ENCODE measurements at places on chromosomes 16 and 17.

DNA sequence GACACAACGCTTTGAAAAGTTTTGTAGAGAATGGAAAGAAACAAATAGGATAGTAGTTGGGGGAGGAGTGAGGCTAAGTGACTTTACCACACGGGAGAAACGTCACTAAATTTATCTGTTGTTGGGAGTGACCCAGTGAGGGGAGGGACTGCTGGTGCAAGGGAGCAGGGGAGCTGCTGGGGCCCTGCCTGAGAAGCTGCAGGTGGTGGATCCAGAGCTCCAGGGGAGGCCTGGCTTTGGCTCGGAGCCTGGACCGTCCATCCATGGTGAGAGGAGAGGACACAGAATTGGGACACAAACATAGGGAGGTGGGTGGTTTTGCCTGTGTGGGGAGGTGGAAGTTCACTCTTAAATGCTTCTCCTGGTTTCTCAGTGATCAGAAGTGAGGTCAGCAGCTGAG, 107.6 kb downstream of the GOSR1 start:
- DNase-seq: no peak

- DNase-seq: no peak
These were observed 24.3 kb upstream of the MGAT5B start for GRCh38 chr17:76843703-76844484.

GRCh38 chr17:7417056-7417655, 3.0 kb upstream of the SPEM1 start:
- DNase-seq: no peak

DNA sequence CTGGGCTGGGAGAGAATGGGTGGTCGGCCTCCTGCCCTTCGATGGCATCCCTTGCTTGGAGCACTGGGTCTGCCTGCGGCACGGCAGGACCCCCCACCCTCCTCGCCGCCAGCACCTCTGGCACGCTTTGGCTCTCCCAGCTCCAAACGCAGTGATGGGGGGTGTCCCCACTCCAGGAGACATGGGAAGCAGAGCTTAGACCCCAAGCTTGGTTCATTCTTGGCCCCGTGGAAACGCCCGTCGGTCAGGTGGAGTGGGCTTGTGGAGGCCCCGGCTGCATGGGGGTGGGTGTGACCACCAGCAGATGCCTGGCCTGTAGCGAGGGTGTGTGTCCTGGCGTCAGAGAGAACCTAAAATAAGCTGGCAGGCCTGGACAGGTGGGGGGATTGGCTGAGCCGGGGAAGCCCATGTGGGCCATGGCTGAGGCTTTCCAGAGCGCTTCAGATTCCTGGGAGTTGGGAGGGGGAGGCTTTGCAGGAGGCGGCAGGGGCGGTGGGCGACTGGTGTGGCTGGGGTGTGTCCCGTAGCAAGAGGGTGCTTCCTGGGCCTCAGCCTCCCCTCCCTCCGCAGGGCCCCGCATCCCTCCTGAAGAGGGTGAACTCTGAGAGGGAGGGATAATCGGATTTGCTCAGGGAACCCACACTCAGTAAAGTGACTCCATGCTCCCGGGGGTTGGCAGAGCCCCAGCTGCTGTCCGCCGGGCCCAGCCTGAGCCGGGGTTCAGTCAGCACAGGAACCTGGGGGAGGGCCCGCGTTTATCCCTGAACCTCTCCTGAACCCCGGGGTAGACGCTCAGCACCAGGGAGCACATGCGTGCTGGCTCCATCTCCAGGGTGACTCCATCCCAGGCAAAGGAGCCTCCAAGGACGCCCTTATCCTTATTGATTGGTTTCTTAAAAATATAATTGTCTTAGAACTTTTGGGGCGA, 3.4 kb downstream of the CACNA1H start:
- no peak for DNase-seq

DNA sequence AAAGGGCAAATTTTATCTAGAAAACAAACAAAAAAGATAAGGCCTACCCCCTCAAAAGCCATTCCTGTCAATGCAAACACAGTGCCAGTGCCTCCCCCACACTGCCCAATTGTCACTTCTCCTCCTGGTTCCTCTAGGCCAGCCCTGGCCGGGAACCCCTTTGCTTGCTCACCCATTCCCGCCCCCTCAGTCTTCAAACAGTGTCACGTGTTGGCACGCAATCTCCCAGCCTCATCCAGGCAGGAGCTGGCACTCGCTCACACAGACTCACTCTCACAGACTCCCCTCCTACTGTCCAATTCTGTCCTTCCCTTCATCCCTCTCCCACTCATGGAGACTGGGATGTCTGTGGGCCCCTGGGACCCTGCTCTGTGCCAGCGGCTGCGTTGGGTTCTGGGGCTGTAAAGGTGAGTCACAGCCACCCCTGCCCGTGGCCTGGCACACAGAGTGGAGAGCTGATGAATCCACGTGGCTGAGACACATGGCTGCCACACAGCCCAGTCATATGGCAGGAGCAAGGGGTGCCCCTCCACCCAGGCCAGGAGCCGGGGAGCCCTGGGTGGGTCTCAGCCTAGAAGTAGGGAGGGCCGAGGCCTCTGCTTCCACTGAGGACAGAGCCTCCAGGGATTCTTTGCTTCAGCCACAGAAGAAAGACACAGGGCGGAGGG, 54.8 kb downstream of the VAC14 start:
- DNase-seq: no peak

DNA sequence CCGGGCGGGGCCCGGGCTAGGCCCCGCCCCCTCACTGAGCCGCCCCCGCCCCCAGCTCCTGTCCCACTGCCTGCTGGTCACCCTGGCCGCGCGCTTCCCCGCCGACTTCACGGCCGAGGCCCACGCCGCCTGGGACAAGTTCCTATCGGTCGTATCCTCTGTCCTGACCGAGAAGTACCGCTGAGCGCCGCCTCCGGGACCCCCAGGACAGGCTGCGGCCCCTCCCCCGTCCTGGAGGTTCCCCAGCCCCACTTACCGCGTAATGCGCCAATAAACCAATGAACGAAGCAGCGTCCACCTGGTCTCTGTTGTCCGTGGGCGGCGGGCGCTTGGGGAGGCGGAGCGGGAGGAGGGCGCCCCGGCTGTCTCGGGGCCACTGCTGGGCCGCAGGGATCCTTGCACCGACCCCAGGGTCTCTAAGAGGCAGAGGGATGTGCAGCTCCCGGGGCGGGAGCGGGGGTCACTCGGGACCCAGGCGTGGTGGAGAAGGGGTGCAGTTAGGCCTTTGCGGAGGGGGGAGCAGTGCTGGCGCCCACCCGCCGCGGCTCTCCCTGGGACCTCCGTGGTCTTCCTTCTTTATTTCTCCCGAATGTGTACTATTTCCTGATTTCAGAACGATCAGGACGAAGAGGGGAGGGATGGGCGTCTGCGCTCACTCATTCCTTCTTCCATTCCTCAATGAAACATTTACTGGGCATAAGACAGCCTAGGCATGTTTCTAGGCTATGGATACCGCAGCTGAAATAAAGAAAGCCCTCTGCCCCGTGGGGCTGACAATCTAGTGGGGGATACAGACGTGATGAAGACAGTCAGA, 2.0 kb downstream of the HBZ start:
- no peak for DNase-seq

DNA sequence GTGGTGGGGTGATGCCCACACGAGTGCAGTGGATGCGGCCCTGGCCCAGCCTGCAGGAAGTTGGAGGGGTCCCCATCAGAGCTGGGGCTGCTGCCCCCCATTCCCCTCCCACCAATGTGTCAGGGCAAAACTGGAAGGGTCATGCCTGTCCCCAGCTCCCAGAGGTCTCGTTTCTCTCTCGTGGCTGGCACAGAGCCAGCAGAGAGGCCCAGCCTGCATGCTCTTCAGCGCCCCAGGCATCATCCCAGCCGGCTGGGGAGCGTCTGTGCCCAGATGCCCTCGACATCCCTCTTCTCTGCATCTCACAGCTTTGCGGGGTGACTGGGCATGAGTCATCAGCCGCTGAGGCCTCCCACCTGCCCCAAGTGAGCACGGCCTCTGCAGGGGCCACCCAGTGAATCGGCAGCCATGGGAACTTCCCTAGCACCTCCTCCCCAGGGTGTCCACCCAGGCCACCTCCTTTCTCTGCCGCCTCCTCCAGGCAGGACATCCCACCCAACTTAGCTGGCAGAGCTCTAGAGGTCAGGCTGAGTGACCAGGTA, 9.8 kb upstream of the CSNK1D start:
- DNase-seq: no peak

DNA sequence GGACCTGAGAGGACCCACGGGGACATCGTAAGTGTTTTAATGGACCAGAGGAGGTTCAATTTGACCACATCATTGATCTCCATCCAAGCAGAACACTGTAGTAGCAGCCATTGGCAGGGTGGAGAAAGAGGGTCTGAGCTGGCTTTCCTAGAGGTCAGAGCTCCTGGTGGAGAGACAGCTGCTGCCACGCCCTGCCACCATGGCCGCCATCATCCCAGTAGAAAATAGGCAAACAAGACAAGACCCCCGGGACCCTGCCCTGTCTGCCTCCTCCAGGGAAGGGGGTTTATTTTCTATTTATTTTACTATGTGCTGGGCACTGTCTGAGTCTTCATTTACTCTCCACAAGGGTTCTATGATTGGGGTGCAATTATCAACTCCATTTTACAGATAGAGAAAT, 11.4 kb upstream of the ITGA3 start:
- DNase-seq: no peak

DNA sequence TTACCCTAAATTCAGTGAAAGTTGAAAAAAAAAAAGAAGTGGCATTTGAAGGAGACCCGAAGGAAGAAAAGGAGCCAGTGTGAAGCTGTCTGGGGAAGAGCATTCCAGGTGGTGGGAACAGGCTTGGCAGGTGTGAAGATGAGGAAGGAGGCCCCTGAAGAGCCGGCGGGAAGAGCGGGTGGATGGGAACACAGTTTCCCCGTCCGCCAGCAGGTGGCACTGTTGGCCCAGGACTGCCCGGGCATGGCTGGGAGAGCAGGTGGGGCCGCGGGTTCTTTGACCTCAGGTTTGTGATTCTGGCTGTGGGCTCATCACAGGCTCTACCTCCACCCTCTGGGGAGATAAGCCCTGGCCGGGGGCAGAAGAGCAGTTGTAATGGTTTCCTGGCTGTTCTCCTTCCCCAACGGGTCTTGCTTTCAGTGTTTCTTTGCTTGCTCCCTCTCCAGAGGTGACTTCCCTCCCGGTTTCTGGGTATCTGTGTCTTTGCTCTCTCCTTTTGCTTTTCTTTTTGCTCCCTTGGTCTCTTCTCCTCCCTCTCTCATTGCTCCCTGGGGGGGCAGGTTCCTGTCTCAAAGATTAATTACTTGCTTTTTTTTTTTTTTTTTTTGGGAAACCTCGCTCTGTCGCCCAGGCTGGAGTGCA, 32.3 kb downstream of the RAP1GAP2 start:
- peak; percentile 77 for DNase-seq

DNA sequence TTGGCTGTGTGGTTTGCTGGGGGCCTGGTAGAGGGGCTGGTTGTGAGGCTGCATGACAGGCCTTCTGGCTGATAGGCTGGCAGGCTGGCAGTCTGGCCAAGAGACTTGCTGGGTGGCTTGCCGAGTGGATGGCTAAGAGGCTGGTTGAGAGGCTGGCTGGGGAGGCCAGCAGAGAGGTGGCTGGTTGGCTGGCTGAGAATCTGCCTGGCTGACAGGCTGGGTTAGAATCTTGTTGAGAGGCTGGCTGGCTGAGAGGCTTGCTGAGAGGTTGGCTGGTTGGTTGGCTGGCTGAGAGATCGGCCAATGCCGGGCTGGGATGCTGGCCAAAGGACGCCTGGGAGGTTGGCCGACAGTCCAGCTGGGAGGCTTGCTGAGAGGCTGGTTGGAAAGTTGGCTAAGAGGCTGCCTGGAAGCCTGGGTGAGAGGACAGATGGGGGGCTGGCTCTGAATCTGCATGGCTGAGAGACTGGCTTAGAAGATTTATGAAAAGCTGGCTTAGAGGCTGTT, 35.9 kb upstream of the ACSM2B start:
- DNase-seq: no peak

DNA sequence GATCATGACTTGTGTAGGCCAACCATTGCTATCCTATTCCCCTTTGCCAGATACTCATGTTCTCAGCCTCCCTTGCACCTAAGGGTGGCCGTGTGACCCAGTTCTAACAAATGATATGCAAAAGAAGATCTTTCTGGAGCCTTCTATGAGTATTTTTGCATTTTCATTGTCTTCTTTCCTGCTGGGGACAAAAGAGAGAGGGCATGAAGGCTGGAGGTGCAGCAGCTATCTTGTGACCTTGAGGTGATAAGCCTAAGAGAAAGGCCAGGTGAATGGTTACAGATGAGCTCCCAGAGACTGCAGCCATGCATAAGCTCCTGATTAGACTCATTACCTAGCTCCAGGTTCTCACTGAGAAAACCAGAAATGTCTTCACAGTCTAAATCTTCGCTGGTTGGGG, 38.8 kb upstream of the PRKCB start:
- DNase-seq: no peak

GRCh38 chr16:54923055-54923473, 7.6 kb upstream of the IRX5 start:
- no peak for DNase-seq

GRCh38 chr17:81952792-81953228, 5.8 kb upstream of the MYADML2 start:
- no peak for DNase-seq

DNA sequence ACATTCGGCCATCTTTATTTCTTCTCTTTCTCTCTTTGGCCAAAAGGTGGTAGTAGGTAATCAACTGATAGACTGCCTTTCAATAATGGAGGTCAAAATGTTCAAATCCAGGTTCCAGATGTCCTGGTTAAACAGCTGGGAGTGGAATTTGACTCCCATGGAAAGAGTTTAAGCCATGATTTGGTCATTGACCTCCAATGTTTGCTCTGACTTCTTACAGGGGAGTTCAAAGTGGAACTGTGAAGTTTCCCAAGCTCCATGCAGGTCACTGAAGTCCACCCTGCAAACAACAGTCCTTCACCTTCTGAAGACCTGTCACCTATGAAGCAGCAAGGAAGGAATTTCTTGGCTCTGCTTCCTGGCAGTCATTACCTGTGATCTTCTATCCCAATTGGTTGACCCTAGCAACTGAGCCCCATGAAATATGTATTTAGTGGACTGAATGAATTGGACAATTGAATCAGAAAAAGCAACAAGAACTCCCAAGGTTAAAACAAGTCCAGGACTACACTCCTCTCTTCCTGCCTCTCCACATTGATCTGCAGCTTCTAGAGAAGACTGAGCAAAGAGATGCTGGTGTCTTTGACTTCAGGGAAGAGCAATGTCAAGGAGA, 28.0 kb upstream of the SOX9 start:
- no peak for DNase-seq

- no peak for DNase-seq
These were observed 1.6 kb downstream of the OSGIN1 start for GRCh38 chr16:83954577-83955016.

GRCh38 chr17:10208604-10209193, 10.3 kb upstream of the GAS7 start:
- DNase-seq: no peak

- DNase-seq: no peak
These were observed 3.0 kb downstream of the EME1 start for GRCh38 chr17:50375858-50376538.

GRCh38 chr16:26993963-26994362, 72.8 kb upstream of the C16orf82 start:
- no peak for DNase-seq

Data from stimulated activated CD4-positive, alpha-beta T cell treated with anti-CD3 and anti-CD28 coated beads, Interleukin-1b, Interleukin-23, amount 100 ng/mL, for 24 hours (primary cell).